CD4-positive, alpha-beta memory T cell (primary cell): ENCODE measurements at places on chromosomes 16 and 17. TPM values are rescaled to one million over a fixed set of nuclear protein-coding genes. Genes with fewer than 3 reads are reported as not detected.

GRCh38 chr16:58198022-58198683 is at the start of gene CSNK2A2:
CSNK2A2 (minus strand) TSS chr16:58198106; CDS start chr16:58197736, 370 bp downstream.
- peak within 1 kb of the TSS; percentile 30 for H3K27ac ChIP-seq
- H3K36me3 ChIP-seq: peaks cover 17% of the 10 kb centered on the region
- peak; percentile 64 for DNase-seq
- peaks cover 43% of the 10 kb centered on the region for H3K4me1 ChIP-seq
- H3K27me3 ChIP-seq: no peaks in the 10 kb centered on the region

The TBX21 gene
- total RNA-seq: 15.8 TPM

The NUPR1 gene
- total RNA-seq: not detected

DNA sequence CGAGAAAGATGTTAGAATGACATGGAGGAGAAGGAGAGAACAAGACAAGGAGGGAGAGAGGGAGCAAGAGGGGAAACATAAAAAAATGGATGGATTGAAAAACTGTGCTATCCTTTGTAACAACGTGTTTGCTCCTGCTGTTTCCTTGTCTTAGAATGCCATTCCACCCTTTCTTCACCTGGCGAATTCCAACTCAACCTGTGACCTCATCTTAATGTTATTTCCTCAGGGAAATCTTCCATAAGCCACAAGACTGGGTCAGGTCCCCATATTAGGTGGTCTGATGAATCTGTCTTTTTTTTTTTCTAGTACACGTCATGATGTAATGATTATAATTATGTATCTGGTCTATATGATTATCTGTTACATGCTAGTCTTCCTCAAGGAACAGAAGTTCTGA is 195.0 kb upstream of the MAF start:
- no peak for DNase-seq
- H3K36me3 ChIP-seq: no peaks in the 10 kb centered on the region
- H3K4me3 ChIP-seq: no peak overlapping the region
- H3K4me1 ChIP-seq: no peaks in the 10 kb centered on the region
- no peaks in the 10 kb centered on the region for H3K27me3 ChIP-seq

GRCh38 chr17:51662204-51663056 is 402.1 kb downstream of the UTP18 start:
- no peak overlapping the region for H3K4me3 ChIP-seq
- H3K4me1 ChIP-seq: no peaks in the 10 kb centered on the region
- no peak for DNase-seq
- H3K27me3 ChIP-seq: no peaks in the 10 kb centered on the region
- no peaks in the 10 kb centered on the region for H3K36me3 ChIP-seq
- no peak overlapping the region for H3K27ac ChIP-seq

GRCh38 chr17:14605267-14605599 is 304.4 kb downstream of the HS3ST3B1 start:
- no peaks in the 10 kb centered on the region for H3K27me3 ChIP-seq
- DNase-seq: no peak
- H3K4me3 ChIP-seq: no peak overlapping the region
- H3K4me1 ChIP-seq: no peaks in the 10 kb centered on the region
- H3K36me3 ChIP-seq: no peaks in the 10 kb centered on the region

DNA sequence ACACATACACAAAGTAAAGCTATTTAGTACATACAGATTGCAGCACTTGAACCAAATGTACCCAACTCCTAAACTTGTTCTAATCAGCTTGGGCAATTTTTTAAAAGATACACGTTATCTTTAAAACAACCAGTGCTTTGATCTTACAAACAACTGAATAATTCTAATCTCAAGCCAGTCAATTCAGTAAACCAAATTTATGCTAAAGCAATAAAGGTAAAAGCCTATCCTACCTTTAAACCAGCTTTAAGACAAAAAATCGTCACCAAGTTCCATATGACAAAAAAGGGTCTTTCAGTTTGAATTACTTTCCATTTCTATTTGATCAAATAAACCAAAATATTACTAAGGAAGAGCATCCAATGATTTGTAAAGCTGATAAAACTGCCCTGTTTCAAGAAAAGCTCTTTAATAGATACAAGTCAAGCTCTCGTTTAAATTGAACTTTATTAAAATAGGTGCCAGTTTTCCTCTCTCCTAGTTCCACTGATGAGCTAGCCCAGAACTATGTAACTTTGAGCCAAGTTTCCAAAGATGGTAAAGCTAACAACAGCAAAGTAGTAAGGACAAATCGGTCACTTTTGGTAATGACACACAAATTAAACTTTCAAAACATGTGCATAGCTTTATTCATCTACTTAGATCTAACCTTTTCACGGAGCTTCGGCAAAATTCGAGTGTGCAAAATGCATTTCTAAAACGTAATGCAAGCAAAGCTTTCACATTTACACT is 10.2 kb downstream of the CRYBA1 start:
- H3K36me3 ChIP-seq: peaks cover 10% of the 10 kb centered on the region
- H3K4me1 ChIP-seq: no peaks in the 10 kb centered on the region
- H3K4me3 ChIP-seq: no peak overlapping the region
- H3K27ac ChIP-seq: no peak overlapping the region

The NPIPA8 gene
- total RNA-seq: 0.36 TPM

- no peaks in the 10 kb centered on the region for H3K4me1 ChIP-seq
- DNase-seq: no peak
- no peaks in the 10 kb centered on the region for H3K36me3 ChIP-seq
- H3K4me3 ChIP-seq: no peak overlapping the region
Observed at GRCh38 chr16:14405611-14406537, 224.2 kb downstream of the PARN start.

DNA sequence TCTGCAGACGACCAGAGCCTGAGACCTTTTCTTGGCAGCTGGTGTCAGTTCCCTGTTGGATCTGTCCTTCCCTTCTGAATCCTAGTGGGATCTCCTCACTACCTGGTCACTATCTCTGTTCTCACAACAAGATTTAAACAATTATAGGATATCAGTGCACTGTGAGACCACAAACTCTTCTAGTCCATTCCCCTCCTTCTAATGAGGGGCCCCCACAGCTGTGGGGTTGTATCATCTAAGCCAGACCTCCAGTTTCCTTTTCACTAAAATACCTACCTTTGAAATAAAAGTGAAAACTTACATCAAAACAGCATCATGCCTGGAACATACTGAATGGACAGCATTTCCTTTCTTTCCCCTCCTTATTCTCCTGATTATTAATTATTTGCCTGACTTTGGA is 233.2 kb downstream of the PRKCA start:
- H3K4me3 ChIP-seq: no peak overlapping the region
- H3K4me1 ChIP-seq: peaks cover 13% of the 10 kb centered on the region
- no peaks in the 10 kb centered on the region for H3K27me3 ChIP-seq
- no peak overlapping the region for H3K27ac ChIP-seq
- DNase-seq: no peak

DNA sequence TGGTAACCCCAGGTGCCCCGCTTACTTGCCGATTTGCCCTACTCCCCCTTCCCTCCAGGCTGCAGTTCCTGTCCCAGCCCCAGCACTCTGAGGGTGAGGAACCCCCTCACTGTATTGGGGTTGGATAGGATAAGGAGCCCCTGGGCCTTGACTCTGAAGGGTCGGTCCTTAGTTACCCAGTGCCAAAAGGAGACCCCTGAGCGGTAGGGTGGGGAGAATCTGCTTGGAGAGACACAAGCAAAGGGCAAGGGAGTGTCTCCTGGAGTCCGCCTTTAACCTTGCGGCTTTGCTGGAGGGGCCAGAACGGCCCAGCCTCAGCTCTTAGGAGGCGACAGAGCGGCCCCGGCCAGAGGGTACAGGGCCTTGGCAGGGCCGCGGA is 13.0 kb downstream of the CARD14 start:
- H3K4me3 ChIP-seq: no peak overlapping the region
- no peaks in the 10 kb centered on the region for H3K4me1 ChIP-seq
- H3K27ac ChIP-seq: no peak overlapping the region
- H3K36me3 ChIP-seq: no peaks in the 10 kb centered on the region

The LRRC37B gene
- total RNA-seq: 68.5 TPM

DNA sequence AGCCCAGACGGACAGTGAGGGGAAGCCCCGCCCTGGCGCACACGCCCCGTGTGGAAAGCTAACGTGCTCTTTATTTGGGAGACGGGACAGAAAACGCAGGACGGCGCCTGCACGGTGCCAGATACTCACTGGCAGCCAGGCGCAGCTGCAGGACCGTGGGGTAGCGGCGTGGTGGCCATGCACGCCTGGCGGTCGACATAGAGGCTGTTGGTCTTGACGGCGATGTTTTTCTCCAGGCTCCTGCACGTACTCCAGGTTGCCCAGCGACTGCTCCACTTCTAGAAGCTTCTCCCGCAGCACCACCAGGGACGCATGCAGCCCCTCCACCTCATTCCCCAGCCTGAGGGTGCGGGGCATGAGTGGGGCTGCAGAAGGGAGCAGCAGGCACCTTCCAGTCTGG is 5.1 kb upstream of the C1QTNF8 start:
- peaks cover 4% of the 10 kb centered on the region for H3K4me1 ChIP-seq
- H3K27me3 ChIP-seq: no peaks in the 10 kb centered on the region
- H3K27ac ChIP-seq: no peak overlapping the region
- no peak overlapping the region for H3K4me3 ChIP-seq

DNA sequence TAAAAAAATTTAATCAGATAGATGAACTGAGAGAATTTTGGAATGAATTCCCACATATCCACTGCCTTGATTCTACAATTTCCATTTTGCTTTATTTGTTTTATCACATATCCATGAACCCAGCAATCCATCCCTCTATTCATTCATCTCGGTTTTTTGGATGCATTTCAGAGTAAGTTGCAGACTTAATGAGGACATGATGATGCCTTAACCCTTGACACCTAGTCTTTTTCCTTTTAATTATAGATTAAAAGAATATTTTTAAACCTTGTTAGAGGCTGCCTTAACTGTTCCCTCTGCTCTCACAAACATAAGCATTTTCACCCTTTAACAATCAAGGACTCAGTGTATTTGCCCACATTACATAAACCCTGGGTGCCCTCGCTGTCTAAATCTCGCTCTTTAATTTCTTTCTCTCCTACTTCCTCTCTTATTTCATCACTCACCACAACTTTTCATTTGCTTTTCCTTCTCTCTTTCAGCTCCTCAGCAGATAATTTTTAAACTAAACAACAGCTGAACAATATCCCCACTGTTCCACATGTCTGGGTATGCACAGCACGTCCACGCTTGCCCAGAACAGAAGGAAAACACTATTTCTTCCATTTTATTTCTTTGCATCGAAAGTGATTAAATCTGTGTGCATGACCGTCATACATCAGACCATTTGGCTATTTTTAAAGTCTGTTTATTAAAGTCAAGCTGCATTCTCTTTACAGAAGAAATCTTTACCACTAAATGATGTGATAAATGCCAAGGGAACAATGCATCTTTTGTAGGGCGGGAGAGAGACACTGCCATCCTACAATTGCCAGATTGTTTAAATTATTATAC is 39.9 kb downstream of the IQCK start:
- no peak overlapping the region for H3K27ac ChIP-seq
- DNase-seq: no peak
- H3K36me3 ChIP-seq: no peaks in the 10 kb centered on the region
- no peak overlapping the region for H3K4me3 ChIP-seq
- H3K4me1 ChIP-seq: no peaks in the 10 kb centered on the region
- H3K27me3 ChIP-seq: no peaks in the 10 kb centered on the region

DNA sequence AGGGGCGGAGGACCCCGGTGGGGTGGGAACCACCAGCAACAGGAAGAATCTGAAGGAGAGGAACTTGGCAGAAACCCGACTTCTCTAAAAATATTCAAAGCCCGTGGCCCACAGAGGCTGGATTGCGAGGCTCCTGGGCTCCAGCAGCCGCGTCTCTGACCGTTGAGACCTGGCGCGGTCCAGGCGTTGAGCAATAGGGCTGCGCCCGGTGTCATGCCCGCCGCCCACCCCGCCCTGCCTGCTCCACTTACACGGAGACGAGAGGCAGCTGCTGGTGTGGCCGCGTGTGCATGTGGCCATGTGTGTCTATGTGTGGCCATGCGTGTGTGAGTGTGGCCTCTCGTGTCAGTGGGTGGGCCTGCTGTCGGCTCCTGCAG is 83.6 kb downstream of the IRF8 start:
- H3K4me3 ChIP-seq: no peak overlapping the region
- H3K36me3 ChIP-seq: no peaks in the 10 kb centered on the region
- H3K27ac ChIP-seq: no peak overlapping the region
- no peak for DNase-seq

The ERN2 gene
- not detected for total RNA-seq

The COG1 gene
- total RNA-seq: 81.6 TPM

The CDH8 gene
- not detected for total RNA-seq

DNA sequence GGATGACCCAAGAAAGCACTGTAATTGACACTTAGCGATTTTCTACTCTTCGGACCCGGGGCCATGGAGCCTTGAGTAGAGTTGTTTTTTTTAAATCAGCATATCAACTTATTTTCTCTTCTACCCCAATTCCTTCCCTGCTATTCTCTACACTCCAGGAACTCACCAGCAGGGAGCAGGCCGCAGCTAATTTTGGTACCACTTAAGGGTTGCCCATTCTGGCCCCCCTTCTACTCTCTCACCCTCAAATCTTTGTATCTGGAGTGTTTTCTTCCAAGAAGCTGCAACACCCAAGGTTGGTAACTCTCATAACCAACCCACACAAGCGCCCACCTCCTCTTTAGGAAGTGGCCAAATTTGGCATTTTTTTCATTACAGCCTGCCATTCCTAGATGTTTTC is 5.5 kb upstream of the ERAL1 start:
- H3K36me3 ChIP-seq: no peaks in the 10 kb centered on the region
- H3K27ac ChIP-seq: no peak overlapping the region
- H3K27me3 ChIP-seq: no peaks in the 10 kb centered on the region
- DNase-seq: no peak
- H3K4me3 ChIP-seq: no peak overlapping the region
- H3K4me1 ChIP-seq: peaks cover 3% of the 10 kb centered on the region

The ZG16B gene
- not detected for total RNA-seq

The MMP28 gene
- 0.64 TPM for total RNA-seq

DNA sequence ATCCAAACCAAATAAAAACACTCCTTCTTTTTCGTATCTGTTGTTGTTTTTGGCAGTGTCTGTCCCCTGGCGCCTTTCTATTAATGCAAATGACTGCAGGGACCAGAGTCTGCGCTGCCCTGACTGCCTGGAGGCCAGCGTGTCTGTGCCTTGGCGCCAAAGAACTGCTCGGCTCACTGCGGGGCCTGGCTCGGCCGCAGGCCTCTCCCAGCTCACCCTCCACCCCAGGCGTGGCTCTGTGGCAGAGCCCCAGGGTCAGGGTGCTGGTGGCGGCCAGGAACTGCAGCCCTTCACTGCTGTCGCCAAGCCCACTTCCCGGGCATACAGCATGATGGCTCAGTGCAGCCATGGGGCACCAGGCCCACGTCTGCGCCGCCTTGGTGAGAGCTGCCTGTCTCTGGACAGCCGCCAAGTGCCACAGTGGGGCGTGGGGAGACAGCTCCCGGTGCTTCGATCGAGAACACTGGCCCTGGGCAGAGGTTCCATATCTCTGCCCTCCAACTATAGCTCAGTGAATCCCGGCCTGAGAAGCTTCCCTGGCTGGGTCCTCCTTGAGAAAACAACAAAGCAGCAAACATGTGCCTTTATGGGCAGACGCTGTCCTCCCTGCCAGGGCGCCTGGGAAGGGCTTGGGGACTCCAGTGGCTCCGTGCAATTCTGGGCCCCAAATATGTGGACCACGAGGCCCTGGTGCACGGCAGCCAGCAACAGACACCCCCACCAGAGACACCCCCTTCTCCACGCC is 11.1 kb downstream of the CANT1 start:
- H3K4me3 ChIP-seq: no peak overlapping the region
- no peak for DNase-seq
- H3K27me3 ChIP-seq: no peaks in the 10 kb centered on the region
- peaks cover 50% of the 10 kb centered on the region for H3K36me3 ChIP-seq
- no peaks in the 10 kb centered on the region for H3K4me1 ChIP-seq
- H3K27ac ChIP-seq: no peak overlapping the region

The SLC35G6 gene
- not detected for total RNA-seq

The SLC6A4 gene
- total RNA-seq: not detected

GRCh38 chr16:88983771-88984687 is 7.0 kb upstream of the CBFA2T3 start:
- H3K4me1 ChIP-seq: no peaks in the 10 kb centered on the region
- no peak overlapping the region for H3K4me3 ChIP-seq
- DNase-seq: no peak
- no peaks in the 10 kb centered on the region for H3K36me3 ChIP-seq
